ENCODE measurements at places on chromosomes 1 and 21.

GRCh38 chr21:41210426-41211059 lies 42.6 kb downstream of the BACE2 start:
- DNase-seq: no peak

- peak; percentile 54 for DNase-seq
Measured at GRCh38 chr1:151146412-151147131, at the start of gene SEMA6C. Gene SEMA6C, minus strand, starts transcription at chr1:151146631. Its CDS starts 4,010 bp downstream, at chr1:151142621.

GRCh38 chr1:93614986-93615581 lies 66.6 kb downstream of the BCAR3 start:
- no peak for DNase-seq

DNA sequence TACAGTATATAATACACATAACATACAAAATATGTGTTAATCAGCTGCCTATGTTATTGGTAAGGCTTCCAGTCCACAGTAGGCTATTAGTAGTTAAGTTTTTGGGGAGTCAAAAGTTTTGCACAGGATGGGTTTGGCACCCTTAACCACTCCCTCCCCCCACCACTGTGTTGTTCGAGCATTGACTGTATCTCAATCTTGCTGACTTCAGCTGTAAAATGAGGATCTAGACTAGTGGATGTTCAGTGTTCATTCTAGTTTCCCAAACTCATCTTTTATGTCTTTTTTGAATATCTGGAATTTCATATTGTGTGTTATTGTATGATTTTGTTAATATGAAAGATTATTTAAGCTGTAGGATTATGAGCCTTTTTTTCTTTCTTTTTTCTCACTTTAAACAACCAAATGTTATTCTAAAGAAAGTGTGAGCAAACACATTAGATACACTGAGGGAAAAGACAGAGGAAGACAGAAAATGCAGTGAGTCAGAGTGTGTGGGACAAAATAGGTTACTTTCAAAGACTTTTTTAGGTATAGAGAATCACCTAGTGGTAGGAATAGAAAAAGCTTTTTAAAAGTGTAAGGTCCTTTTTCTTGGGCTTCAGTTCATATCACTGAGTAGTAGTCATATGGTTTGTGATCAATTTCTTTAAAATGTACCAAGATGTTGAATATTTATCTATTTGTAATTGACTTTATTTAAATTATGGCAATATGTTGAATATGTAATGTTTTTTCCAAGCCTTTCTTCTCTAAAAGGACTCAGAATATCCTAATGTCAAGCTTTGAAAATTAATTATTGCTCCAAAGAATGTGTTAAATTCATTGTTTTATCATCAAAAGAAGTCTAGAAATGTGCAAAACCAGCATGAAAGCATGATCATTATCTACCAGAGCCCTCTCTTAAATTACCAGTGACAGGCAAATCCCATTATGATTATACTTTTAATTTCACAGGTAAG lies 17.9 kb upstream of the CENPF start:
- DNase-seq: no peak

- no peak for DNase-seq
Measured at GRCh38 chr1:33228935-33229487, 27.3 kb upstream of the ZNF362 start.

DNA sequence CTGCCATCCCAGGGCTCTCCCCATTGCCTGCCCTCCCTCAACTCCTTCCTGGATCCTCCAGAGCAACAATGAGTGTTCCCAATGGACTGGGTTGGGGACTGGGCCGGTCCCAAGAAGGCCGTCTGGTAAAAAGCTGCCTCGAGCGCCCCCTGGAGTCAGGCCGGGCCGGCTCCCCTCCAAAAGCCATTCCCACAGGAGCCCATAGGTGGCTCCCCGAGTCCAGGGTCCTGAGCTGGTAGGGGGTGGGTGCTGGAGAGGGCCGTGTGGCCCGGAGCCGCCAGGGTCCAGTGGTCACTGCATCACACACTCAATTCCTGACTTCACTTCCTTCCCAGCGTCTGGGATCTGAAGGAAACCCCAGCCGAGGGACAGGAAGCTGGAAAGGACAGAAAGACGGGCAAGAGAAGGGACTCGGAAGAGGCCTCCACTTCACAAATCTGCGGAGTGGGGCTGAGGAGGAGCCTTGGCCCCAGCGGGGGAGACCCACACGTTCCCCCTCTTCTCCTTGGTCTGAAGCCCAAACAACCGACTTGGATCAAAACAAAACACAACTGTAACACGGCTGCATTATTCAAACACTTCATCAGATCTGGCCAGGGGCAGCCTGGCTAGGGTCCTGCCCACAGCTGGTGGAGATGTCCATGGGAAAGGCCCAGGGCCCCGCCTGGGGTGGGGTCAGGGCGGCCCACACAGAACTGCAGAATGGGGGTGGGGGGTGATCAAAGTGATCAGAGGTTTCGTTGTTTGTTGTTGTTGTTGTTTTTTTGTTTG lies 10.9 kb upstream of the ALDH4A1 start:
- no peak for DNase-seq

DNA sequence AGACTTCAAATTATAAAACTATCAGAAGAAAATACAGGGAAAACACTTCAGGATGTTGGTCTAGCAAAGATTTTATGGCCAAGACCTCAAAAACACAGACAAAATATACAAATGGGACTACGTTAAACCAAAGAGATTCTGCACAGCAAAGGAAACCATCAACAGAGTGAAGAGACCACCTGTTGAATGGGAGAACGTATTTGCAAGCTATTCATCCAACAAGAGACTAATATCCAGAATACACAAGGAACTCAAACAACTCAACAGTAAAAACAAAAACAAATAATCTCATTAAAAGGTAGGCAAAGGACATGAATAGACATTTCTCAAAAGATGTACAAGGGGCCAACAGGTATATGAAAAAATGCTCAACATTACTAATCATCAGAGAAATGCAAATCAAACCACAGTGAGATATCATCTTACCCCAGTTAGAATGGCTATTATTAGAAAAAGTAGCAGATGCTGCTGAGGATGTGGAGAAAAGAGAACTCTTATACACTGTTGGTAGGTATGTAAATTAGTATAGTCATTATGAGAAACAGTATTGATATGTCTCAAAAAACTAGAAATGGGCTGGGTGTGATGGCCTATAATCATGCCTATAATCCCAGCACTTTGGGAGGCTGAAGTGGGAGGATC lies 112.6 kb downstream of the LRIG2 start:
- no peak for DNase-seq

- no peak for DNase-seq
Measured at GRCh38 chr1:84347271-84347931, 45.9 kb downstream of the SAMD13 start.

- no peak for DNase-seq
Measured at GRCh38 chr1:232697187-232697822, 67.4 kb upstream of the SIPA1L2 start.

GRCh38 chr1:43668956-43669355 lies 19.0 kb downstream of the KDM4A start:
- DNase-seq: no peak

DNA sequence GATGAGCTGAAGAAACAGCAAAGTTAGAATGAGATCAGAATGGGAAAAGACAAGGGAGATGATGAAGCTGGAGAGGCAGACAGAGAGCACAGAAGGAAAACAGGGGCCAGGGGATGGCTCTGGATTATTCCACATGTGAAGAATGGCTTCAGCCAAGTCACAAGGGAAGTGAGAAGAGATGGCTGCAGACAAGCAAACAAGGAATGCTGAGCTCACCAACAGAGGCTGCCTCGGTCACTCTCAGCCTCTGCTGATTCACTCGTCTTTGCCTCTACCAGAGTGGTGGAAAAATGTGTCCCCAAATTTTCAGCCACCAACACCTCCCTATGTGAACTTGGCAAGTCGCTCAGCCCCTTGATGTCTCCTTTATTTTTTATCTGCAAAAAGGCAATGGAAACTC lies 46.7 kb downstream of the TRABD2B start:
- no peak for DNase-seq

DNA sequence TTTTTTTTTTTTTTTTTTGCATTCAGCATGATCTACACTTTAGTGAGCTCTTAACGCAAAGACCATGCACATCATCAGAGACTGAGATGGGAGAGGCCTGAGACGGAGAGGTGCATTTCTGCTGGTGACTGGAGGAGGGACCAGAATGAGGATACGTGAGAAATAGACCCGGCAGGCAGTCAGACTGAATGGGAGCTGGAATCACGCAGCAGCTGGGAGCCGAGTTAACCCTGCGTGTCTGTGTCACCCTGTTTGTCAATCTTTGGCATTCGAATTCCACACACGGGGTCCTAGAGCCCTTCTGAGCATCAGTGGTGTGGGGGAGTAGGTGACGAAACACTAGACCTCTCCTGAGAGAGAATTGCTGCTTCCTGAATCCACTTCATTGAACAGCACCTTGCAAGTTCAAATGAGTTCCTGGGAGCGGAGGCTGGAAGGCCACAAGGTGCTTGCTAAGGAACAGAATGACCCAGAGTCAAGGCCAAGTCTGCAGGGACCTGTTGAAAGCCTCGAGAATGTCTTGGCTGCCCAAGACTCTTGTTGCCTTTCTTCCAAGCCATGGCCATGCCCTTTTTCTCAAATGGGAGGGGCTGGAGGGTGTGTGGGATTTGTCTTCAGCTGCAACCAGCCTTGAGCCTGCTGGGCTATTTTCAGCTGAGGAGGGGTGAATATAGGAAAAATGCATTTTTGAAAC lies 123.3 kb downstream of the CNIH3 start:
- DNase-seq: no peak

DNA sequence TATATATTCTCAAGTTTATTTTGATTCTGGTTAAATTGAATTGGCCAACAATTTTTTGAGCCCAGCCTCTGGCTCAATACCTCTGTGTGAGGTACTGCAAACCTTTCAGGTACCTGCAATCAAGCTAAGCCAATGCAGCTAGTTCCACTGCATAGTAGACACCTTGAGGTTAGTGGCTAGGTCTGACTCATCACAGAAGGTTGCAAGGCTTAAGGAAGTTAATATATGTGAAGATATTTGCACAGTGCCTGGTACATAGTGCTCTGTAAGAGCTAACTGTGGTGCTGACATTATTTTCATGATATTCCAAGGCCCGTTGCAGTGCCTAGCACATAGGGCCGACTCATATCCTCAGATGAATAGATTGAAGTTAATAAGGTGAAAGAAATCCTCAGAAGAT lies 330.5 kb upstream of the KAZN start:
- no peak for DNase-seq

DNA sequence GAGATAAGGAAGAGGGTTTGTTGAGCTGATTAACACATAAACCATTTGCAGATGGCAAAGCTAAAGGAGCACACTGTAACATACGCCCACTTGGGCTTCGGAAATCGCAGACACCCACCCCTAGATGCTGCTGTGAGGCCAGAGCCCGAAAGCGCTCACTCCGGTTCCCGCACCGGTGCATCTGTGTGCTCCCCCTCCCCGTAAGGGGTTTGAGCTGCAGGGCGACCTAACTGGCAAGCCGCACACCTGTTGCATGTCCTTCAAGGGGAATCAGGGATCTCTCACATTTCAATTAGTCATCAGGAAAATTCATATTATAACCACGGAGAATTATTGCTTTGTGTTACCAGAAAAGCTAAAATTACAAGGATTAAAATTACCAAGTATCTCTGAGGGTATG lies 1.4 kb upstream of the CFH start:
- DNase-seq: no peak

DNA sequence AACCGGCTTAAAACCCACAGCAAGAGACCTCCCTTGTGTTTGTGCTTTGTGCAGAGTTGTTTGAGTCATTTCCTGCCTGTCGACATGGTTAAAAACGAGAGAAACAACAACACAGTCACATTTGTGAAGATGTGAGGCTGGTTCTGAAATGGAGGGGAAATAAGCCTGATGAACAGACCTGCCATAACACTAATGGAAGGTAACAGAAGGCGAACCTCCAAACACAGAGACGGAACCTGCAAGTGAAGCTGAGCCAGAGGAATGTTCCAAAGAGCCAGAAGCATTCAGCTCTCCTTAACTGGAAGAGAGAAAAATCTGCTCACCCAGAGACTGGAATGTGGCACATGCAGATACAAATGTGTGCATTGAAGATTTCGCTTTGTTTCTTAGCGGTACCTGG lies 53.2 kb upstream of the RAVER2 start:
- DNase-seq: no peak

GRCh38 chr1:218743861-218744505 lies 398.8 kb downstream of the TGFB2 start:
- no peak for DNase-seq

GRCh38 chr21:42132183-42132582 lies 61.1 kb downstream of the UMODL1 start:
- DNase-seq: no peak

DNA sequence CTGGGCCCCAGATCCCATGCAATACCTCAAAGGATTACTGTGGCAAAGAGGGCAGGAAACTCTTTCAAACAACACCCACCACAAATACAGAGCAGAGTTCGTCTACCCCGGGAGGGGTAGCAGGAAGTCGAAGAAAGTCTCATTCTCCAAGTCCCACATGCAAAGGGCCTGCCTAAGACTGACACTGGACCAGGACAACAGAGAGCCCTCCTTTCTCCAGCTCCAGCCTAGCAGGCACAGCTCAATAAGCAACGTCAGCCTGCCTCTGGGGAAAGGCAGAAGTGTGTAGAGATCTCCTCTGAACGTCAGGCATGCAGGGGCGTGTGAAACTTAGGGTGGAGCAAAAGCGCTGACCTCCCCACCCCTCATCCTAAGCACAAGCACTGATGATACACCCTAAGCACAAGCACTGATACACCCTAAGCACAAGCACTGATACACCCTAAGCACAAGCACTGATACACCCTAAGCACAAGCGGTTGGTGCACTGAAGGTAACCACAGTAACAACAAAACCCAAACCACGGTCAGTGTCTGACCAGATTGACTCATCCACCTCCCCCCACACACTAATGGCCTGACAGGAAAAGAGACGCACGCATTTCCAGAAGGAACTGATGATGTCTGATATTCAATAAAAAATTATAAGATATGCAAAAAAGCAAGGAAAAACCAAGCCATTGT lies 1.3 kb downstream of the KRTAP12-3 start:
- no peak for DNase-seq

- DNase-seq: no peak
Measured at GRCh38 chr1:162674034-162674608, 41.9 kb downstream of the DDR2 start.

GRCh38 chr1:54579337-54579781 lies 31.3 kb downstream of the ACOT11 start:
- DNase-seq: no peak

DNA sequence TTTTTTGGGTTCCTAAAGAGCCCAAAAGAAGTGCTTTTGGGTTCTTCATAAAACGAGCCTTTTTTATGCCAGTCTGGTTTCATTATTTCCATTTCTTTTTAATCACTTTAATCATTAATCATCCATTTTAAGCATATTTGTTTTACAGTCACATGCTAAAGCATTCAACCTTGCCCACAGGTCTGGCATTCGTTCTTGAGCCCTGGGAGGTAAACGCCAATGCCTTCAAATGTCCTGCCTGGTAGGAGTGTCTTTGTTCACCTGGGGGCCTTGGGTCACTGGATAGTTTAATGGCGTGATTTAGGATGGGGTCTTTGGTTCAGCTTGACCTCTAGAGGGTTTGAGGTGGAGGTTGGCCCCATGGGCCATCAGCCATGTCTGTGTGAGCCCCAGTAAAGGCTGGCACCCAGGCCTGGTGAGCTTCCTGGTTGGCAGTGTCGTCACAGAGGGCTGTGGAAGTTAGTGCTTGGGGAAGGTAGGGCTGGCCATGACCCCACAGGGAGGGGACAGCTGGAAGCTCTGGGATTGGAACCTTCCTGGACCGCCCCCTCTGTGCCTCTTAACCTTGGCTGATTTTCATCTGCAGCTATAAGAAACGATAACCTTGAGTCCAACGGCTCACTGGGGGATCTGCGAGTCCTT lies 20.2 kb downstream of the C1orf174 start:
- DNase-seq: no peak

GRCh38 chr1:246497331-246497915 lies 9.7 kb downstream of the SMYD3 start:
- no peak for DNase-seq

GRCh38 chr1:58220836-58221472 lies 325.6 kb downstream of the OMA1 start:
- DNase-seq: no peak

All from esophagus squamous epithelium (tissue), 5 donors.